Chondrocyte (in vitro differentiated cells): ENCODE measurements at places on chromosomes 13 and 19.

DNA sequence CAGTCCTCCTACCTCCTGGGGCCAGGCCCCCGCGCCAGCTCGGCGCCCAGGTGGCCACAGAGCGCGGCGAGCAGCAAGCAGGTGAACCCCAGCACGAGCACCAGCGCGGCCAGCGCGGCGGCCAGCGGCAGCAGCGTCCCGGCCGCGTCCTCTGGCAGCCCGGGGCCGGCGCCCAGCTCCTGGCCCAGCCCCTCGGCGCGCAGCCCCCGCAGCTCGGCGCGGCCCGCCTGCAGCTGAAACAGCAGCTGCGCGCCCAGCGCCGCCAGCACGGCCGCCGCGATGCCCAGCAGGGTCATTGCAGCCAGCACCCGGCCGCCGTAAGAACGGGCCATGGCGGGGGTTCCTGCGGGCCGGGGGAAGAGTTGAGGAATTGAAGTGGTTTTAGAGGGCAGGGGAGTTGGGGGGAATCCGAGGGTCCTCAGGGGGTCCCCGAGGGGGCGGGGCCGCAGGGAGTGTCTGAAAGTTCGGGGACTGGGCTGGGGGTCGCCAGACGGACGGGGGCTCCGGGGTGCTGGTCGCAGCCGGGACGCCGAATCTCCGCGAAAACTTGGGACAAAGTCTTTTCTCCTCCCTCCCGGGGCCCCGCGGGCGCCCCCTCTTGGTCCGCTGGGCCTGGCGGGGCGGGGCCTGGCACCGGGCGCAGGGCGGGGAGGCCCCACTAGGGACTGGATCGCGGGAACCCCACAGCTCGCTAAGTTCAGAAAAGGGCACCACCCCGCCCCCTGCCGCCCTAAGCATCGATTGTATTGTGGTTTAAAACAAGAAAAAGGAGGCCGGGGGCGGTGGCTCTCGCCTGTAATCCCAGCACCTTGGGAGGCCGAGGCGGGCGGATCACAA lies at the start of gene TMEM221:
Gene TMEM221 (minus strand): TSS at position 538 of the 837 bp plus-strand sequence. CDS start 206 bp downstream, at position 332.
- H3K27ac ChIP-seq = no peak within 1 kb of the TSS
- no peaks in the 10 kb centered on the region for H3K36me3 ChIP-seq
- H3K27me3 ChIP-seq = peaks cover 17% of the 10 kb centered on the region
- H3K4me3 ChIP-seq = peak within 1 kb of the TSS; percentile 64
- no peak for DNase-seq

DNA sequence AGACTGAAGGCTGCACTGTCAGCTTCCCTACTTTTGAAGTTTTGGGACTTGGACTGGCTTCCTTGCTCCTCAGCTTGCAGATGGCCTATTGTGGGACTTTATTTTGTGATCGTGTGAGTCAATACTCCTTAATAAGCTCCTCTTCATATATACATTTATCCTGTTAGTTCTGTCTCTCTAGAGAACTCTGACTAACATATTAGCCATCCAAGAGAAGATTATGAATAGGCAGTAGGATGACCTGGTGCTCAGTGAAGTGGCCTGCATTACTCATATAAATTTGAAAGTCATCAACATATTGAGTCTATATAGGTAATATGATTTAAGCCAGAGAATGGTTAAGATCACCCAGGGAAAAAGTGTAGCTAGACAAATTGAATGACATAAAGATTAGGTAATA lies 136.3 kb upstream of the UFM1 start:
- H3K36me3 ChIP-seq = peaks cover 5% of the 10 kb centered on the region
- no peak for DNase-seq
- H3K4me3 ChIP-seq = no peak overlapping the region
- no peaks in the 10 kb centered on the region for H3K4me1 ChIP-seq

DNA sequence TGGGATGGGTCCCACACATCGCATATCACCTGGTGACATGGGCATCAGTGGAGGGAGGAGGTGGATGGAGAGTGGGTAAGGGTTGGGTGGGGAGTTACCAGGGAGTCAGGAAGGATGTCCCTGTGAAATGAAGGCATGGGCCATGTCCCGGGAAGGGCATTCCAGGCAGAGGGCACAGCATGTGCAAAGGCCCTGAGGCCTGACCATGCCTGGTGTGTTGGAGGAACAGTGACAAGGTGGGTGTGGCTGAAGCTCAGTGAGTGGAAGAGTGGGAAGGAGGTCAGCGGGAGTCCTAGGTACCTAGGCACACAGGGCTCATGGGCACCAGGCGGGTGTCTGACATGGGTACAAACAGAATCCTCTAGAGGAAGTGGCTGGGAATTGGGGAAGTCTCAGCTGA lies 11.0 kb upstream of the COLGALT1 start:
- H3K4me1 ChIP-seq = peaks cover 3% of the 10 kb centered on the region
- no peak for DNase-seq
- no peak overlapping the region for H3K27ac ChIP-seq
- no peaks in the 10 kb centered on the region for H3K27me3 ChIP-seq
- H3K36me3 ChIP-seq = no peaks in the 10 kb centered on the region

GRCh38 chr19:989381-990081 lies 5.4 kb downstream of the WDR18 start:
- DNase-seq = no peak
- no peak overlapping the region for H3K4me3 ChIP-seq
- no peak overlapping the region for H3K27ac ChIP-seq
- peaks cover 10% of the 10 kb centered on the region for H3K36me3 ChIP-seq

DNA sequence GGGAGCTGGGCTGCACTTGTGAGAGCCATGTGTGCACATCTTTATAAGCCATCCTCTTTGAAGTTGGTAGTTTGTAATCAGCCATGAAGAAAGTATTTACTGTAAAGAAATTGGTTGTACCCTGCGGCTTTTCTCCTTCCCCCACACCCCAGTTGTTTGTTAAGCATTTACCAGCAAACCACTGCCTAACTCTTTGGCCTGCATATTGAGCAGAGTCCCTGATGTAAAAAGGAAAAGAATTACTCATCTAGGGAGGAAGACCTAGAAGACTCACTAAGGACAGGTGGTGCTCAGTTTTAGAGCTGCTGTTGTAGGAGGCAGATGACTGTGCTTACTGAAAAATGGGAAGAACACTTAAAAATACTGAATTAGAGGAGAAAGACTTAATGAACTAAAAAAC lies 245.3 kb downstream of the PCCA start:
- no peak for DNase-seq
- H3K4me1 ChIP-seq = peaks cover 29% of the 10 kb centered on the region
- H3K36me3 ChIP-seq = peaks cover 21% of the 10 kb centered on the region
- no peaks in the 10 kb centered on the region for H3K27me3 ChIP-seq

DNA sequence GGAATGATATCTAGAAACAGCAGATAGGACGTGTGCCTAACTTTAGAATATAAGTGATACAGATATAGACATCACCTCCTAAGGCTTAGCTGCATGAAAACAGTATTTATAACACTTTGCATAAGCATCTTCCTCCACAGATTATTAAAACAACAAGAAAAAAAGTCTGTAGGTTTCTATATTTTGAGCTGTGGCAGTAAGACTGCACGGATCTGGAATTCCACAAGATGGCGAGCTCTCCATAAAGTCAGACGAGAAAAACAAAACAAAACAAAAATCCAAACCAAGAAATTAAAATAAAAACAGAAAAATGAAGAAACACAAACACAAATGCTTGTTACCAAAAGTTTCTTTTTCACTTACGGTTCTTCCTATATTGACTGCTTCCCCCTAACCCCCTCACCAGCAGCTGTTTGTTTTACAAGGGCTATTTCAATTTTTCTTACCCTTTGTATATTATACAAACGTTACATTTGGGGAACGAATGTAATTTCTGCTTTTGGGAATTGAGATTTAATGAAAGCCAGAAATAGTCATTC lies 285.8 kb downstream of the MYO16 start:
- peak overlapping the region; percentile 99 for H3K27ac ChIP-seq
- no peaks in the 10 kb centered on the region for H3K27me3 ChIP-seq
- DNase-seq = no peak

DNA sequence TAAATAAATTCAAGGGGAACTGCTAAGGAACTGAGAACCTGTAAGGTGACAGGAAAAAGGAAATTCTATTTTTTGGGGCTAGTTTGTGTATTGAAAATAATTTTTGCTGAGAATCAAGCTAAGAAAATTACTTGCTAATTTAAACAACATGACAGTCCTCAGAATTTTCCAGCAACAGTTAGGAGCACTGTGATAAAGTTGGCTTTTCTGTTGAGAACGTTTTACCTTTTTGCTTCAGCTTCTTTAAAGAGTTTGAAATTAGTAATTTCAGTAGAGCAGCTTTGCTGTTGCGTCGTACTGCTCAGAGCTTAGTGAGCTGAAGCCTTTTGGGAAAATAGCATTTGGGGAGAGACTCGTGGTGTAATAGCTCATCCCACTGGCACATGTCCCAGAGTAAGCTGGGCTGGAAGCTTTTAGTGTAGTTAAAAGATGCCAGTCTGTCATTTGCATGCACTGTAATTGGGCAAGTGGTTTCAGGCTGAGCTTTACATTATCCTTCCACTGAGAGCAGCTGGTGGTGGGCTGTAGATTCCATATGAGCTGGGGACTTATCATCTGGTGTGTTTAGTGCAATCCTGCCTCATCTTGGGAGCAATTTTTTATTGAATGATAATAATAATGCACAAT lies 69.8 kb downstream of the LRCH1 start:
- H3K27ac ChIP-seq = no peak overlapping the region
- H3K4me3 ChIP-seq = no peak overlapping the region
- no peaks in the 10 kb centered on the region for H3K36me3 ChIP-seq
- DNase-seq = no peak
- H3K27me3 ChIP-seq = no peaks in the 10 kb centered on the region

DNA sequence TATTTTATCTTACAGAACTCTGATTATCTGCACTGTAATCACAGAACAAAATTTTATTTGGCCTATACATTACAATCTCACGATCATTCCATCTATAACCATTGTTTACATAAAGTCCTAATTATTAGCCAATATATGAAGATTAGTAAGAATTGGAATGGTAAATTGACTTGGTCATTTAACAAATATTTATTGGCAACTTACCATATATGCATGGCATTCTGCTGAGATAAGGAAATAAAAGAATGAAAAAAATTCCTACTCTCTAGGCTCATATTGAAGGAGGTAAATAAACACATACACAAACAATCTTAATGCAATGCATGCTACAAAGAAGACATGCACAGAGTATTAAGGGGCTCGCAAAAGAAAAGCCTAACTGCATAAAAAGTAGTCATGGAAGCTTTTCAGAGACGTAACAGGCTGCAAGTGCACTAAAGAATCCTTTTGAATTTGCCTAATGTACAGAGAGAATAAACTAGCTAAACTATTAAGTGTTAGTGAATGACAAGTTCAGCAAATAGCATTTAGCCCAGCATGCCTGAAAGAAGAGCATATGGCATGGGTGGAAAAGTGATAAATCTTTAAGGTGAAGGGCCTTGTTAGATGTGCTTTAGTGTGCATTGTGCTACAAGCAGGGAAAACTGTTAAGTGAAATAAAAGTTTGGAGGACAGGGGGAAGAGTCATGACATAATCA lies 1131.1 kb downstream of the PCDH9 start:
- H3K4me1 ChIP-seq = no peaks in the 10 kb centered on the region
- DNase-seq = no peak
- peaks cover 3% of the 10 kb centered on the region for H3K36me3 ChIP-seq
- no peaks in the 10 kb centered on the region for H3K27me3 ChIP-seq
- no peak overlapping the region for H3K4me3 ChIP-seq

GRCh38 chr13:74039154-74039553 lies 95.0 kb downstream of the KLF12 start:
- no peak overlapping the region for H3K27ac ChIP-seq
- peaks cover 22% of the 10 kb centered on the region for H3K4me1 ChIP-seq
- no peaks in the 10 kb centered on the region for H3K36me3 ChIP-seq

DNA sequence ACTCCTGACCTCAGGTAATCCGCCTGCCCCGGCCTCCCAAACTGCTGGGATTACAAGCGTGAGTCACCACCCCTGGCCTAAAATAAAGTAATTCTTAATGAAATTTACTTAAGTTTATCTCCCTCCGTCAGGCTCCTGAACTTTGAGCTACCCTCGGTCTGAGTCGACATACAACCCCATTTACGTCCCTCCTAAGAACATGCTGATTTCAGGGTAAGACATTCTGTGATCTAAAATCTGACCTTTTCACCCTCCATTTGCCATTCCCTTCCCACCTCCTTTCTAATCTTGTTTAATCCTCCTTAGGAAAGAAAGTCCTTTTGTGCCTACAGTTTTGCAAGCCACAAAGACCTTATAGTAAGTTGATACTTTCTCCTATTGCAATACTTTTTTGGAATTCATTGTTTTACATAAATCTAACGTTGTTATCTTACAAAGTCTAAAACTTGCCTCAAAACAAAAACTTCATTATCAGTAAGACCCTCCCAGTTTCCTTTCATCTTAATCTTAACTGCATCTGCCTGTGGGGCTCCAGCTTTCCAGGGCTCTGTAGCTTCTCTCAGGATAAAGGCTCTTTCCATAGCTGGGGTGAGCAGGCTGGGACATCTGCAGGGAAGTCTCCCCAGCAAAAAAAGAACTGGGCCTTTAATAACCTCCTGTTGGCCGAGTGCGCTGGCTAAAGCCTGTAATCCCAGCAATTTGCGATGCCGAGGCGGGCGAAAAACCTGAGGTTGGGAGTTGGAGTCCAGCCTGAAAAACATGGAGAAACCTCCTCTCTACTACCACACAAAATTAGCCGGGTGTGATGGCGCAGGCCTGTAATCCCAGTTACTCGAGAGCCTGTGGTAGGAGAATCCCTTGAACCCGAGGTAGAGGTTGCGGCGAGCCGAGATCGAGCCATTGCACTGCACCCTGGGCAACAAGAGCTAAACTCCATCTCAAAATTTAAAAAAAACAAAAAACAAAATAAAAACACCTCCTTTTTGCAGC lies 143.1 kb downstream of the ZNF737 start:
- no peaks in the 10 kb centered on the region for H3K27me3 ChIP-seq
- peak overlapping the region; percentile 90 for H3K4me3 ChIP-seq
- no peak for DNase-seq
- no peak overlapping the region for H3K27ac ChIP-seq
- H3K36me3 ChIP-seq = no peaks in the 10 kb centered on the region
- peaks cover 8% of the 10 kb centered on the region for H3K4me1 ChIP-seq
